Ureter (tissue), 1 donor: ENCODE measurements at places on chromosomes 4 and X. TPM values are rescaled to one million over a fixed set of nuclear protein-coding genes. Genes with fewer than 3 reads are reported as not detected.

DNA sequence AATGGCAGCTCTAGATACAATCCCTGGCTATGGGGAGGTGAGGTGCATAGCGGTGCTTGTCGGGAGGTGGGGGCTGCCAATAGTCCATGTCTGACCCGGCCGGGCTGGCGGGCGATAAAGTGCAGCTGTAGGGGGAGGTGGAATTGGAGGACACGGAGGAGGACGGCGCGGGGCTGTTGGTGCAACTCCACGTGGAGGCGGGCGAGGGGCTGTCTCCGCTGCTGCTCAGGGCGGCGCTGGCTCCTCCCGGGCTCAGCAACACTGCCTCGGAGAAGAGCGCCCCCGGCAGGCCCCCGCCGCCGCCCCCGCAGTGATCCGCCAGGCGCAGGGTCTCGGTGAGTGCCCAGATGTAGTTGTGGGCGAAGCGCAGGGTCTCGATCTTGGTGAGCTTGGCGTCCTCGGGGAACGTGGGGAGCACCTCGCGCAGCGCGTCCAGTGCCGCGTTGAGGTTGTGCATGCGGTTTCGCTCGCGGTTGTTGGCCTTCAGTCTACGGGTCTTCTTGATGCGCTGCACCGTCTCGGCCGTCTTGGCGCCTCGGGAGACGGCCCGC lies 1.3 kb downstream of the NEUROG2 start:
- no peak for DNase-seq

GRCh38 chr4:47084111-47084510 lies 52.7 kb downstream of the GABRB1 start:
- DNase-seq = no peak

GRCh38 chr4:129246910-129247461 lies 151.0 kb downstream of the C4orf33 start:
- DNase-seq = no peak

- no peak for DNase-seq
These were observed 64.2 kb upstream of the PJA1 start for GRCh38 chrX:69229436-69229835.

GRCh38 chr4:184510401-184510800 lies 36.1 kb upstream of the IRF2 start:
- no peak for DNase-seq

- no peak for DNase-seq
These were observed 7.7 kb downstream of the ATP5ME start for GRCh38 chr4:666436-666810.

GRCh38 chrX:46730765-46731164 lies 28.2 kb downstream of the SLC9A7 start:
- DNase-seq = no peak

GRCh38 chr4:35503435-35503834 lies 740.9 kb downstream of the ARAP2 start:
- DNase-seq = no peak

GRCh38 chr4:184074677-184075388 lies 142.8 kb downstream of the ENPP6 start:
- DNase-seq = no peak

GRCh38 chr4:107870916-107871786 lies 46.4 kb downstream of the SGMS2 start:
- no peak for DNase-seq

Gene MAGEB17
- not detected for total RNA-seq

Gene ASB12
- total RNA-seq = 2.1 TPM

Gene GDPD2
- total RNA-seq = 1.5 TPM

Gene DCLK2
- total RNA-seq = 9.6 TPM
